CD4-positive, alpha-beta T cell (primary cell): ENCODE measurements at places on chromosomes 13 and 19. TPM values are rescaled to one million over a fixed set of nuclear protein-coding genes. Genes with fewer than 3 reads are reported as not detected.
A peak's percentile ranks its signal among the peaks of the same experiment; 100 is the strongest.

- no peak for DNase-seq
These were observed 140.8 kb downstream of the GGACT start for GRCh38 chr13:100447831-100448230.

DNA sequence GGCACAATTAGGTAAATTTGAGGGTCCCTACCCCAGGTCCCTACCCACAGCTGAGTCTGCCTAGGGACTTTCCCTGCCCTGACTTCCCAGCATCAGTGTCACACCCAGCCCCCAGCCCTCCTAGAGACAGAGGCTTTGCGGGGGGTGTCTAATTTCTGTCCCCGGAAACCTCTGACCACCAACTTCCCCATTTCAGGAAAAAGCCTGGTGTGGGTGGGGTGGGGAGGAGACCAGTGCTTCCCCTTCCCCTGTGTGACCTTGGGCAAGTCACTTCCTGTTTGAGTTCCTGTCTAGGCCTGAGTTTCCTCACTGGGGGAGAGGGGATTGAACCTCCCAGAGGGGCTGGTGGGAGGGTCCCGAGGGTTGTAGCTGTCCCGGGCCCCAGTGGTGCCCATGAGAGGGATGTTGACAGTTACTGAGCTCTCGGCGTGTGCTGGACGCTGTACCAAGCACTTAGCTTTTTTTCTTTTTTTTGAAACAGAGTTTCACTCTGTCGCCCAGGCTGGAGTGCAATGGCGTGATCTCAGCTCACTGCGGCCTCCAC is 7.9 kb downstream of the VASP start:
- DNase-seq: peak; percentile 23

- no peak for DNase-seq
These were observed 71.1 kb downstream of the ZNF429 start for GRCh38 chr19:21576481-21576880.

DNA sequence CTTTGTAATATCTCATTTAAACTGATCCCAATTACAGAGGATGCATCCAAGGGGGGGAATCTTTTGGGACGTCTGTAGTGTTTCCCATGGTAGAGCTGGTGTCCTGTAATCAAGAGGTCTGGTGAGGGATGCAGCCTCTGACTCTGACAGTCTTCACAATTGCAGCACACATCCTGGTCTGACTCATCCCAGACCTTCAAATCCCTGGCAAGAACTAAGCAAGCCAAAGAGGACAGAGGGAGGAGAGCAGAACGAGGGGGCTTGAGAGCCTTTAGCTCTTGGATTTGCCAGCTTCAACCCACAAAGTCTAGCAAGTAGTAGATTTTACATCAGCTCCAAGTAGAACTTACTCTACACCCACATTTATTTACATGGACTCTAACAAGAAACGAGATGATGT is 17.3 kb upstream of the FCGBP start:
- DNase-seq: no peak

The TNFSF11 gene
- 0.45 TPM for total RNA-seq
